ENCODE measurements at places on chromosomes 2 and 18.

DNA sequence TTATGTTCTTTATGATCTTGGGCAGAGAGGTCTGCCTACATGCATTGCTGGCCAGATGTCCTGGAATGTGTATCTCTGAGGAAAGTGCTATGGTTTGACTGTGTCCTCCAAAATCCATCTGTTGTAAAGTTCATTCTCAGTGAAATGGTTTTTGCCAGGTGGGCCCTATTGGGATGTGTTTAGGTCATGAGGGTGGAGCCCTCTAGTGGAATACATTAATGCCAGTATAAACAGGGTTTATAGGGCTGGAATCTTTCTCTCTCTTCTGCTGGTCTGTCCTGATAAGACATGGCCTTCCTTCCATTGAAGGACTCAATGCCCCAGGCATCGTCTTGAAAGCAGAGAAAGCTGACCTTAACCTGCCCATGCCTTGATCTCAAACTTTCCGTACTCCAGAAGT, 258.5 kb downstream of the RPIA start:
- no peak for ATAC-seq

- no peak for ATAC-seq
Observed at GRCh38 chr2:200523158-200523557, 2.8 kb upstream of the SGO2 start.

- no peak for ATAC-seq
Observed at GRCh38 chr2:74332550-74333174, 10.6 kb downstream of the SLC4A5 start.

- ATAC-seq = no peak
Observed at GRCh38 chr18:73487966-73488365, 620.2 kb upstream of the NETO1 start.

- no peak for ATAC-seq
Observed at GRCh38 chr2:222088561-222088960, 210.2 kb downstream of the PAX3 start.

GRCh38 chr2:60152226-60152833, 401.1 kb downstream of the BCL11A start:
- no peak for ATAC-seq

DNA sequence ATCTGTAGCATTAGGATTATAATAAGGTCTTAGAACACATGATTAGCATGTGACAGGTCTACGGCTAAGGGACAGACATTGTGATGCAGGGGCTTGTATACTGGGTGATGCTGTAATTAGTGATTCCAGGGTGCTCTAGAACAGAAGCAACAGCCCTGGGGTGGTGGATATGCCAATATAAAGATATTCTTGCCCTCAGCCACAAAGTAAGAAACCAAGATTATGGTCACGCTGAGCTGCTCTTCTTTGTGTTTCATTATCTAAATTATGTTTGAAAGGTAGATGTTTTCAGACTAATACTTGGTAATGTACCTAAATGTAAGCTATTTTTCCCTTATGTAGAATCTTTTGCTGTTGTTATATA, 45.3 kb downstream of the FN1 start:
- no peak for ATAC-seq

- ATAC-seq = no peak
Observed at GRCh38 chr2:47345590-47345924, 57.4 kb upstream of the MSH2 start.

DNA sequence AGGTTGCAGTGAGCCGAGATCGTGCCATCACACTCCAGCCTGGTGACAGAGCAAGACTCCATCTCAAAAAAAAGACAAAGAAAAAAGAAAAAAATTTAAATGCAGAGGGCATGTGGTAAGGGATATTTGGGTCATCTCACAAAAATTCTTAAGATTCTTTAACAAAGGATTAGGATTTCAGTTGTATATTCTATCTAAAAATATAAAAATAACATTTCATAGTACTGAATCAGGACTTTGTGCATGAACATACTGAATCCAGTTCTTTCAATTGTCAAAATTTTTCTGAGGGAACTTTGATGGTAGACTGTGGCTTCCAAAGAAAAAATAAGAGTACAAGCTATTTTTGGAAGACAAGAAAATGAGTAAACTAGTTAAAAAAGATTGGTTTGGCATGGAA, 6.5 kb upstream of the PPP3R1 start:
- no peak for ATAC-seq

- peak; percentile 0 for ATAC-seq
Observed at GRCh38 chr2:169798397-169798717, 314 bp upstream of the SSB start.

DNA sequence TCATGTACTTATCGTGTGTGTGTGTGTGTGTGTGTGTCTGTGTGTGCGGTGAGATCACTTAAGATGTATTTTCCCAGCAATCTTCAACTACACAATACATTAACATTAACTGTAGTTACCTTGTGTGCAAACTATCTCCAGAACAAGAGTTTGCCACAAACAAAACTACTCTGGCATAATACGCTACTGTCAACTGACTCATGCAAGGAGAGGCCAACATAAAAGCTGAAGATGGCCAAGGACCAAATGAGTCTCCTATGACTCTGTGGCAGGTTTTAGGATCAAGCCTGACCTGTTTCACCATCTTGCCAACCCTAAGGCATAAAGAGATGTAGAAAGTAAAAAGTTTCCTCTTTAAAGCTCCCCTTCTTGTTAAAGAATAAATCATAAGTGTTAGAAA, 20.1 kb downstream of the CYB5A start:
- no peak for ATAC-seq

DNA sequence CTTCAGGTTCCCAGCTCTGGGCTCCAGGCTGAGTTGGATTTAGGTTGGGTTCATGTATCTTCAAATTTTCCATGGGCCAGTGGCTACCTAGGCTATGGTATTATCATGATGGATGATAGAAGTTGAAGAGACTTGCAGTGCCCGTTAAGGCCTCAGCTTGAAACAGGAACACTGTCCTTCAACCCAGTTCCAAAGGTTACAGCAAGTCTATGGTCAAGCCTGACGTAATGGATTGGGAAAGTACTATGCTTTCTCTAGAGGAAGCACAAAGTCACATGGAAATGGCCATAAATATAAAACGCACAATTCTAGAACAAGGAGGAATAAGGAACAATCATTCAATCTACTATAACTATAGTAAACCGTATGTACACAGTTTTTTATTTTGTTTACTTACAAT, 593.2 kb downstream of the ZEB2 start:
- no peak for ATAC-seq

GRCh38 chr2:42137125-42137841, 31.9 kb upstream of the EML4 start:
- ATAC-seq = no peak

DNA sequence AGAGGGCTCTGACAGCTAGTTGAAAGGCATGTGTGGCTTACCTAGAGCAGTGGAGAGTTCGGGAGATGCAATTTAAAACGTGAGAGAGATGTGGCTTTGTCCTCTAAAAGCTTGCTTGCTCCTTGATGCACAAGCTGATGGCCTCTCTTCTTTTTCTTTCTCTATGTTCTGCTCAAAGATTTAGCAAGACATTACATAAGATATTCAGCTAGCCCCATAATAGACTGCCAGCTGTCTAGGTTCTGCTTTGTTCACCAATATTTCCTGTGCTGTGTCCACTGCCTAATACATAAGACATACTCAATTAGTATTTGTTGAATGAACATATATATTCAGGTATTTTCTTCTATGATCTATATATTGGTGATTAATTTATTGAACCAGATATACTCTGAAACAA, 31.1 kb downstream of the SPATS2L start:
- no peak for ATAC-seq

DNA sequence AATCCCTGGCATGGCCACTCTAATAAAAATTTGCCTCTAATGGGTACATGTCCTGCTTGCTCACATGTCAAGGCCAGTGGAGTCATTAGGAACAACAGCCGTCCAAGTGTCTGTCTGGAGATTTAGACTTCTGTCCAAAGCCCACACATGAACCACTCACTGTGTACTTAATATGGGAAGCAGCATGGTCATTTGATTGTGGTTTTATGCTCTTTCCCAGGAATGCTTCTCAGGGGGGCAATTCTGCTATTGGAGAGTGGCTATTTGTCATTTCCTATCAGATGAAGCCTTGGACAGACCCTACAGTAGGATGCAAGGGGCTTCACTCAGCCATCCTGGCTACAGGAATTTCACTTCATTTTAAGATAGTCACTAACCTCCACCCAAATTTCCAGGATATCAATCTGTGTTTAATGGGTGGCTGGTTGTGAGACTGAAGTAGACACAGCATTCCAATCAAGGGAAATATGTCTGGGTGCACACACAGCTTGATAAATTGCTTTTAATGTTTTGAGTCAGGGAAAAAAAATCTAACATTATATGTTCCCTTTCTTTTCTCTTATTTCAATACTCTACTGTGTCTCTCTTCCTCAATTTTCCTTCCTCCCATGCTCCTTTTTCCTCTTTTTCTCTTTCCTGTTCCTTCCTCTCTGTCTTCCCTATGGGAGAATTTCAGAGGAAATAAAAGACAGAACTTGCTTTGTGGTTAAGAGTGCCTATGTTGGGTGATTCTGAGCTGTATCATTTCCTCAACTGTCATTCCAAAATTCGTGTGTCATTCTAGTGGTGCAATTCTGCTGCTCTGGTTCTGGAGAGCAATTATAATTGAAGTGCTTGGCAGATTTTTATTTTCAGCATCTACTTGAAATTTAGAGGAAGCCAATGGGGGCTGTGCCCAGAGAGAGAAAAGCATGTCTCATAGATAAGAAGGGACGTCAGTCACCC, 320.1 kb downstream of the OSR1 start:
- ATAC-seq = no peak

GRCh38 chr2:40363631-40364030, 88.3 kb downstream of the SLC8A1 start:
- peak; percentile 21 for ATAC-seq

DNA sequence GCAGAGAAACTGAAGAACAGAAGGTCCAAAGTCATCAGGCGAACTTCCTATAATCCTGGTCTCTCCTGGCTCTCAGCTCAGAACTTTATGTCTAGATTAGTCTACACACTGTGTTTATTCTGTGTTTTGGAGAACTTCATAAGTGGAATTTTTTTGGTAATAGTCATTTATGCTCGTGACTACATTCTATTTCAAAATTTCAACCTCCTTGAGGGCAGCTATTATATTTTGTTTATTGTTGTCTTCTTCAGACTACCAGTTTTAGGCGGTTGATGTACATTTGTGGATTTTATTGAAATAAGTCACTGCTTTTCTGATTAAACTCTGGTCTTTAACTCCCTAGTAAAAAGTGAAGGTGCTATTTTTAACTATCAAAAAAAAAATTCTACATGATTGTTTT, 816.6 kb downstream of the SATB2 start:
- no peak for ATAC-seq

- no peak for ATAC-seq
Observed at GRCh38 chr2:168603439-168603961, 147.4 kb downstream of the CERS6 start.

- no peak for ATAC-seq
Observed at GRCh38 chr2:152038441-152038958, 60.3 kb downstream of the CACNB4 start.

DNA sequence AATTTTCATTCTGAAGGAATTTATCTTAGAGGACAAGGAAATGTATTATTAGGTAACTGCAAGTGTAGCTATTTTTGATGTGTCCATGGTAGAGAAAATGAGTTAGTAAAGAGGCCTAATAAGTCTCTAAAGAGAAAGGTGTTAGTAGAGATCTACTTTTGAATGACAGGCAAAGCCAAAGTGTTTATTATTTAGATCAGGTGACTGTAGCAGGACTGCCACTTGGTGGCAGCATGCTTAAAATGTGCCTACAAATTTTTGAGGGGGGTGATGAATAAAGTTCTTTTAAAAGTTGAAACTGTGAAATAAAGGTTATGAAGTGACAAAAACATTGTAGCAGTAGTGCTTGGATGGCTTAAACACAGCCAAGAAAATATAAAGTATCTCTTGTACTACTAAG, 421.5 kb upstream of the MEIS1 start:
- ATAC-seq = no peak

DNA sequence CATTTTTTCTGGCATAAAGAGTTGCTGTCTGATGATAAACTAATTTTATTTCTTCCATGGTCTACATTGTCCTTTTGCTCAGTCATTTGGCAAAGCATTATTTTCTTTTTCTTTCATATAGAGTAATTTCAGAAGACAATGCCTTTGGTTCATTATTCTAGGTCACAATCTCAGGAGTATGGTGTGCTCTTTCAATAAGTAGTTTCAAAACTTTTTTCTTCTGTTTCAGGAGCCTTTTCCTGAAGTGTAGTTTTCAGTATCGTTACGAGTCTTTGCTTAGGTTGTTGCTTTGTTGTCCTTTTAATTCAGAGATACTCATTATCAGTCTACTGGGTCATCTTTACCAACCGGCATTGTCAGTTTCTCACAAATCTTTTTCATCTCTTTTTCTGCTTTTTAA, 100.4 kb upstream of the GPC1 start:
- no peak for ATAC-seq

DNA sequence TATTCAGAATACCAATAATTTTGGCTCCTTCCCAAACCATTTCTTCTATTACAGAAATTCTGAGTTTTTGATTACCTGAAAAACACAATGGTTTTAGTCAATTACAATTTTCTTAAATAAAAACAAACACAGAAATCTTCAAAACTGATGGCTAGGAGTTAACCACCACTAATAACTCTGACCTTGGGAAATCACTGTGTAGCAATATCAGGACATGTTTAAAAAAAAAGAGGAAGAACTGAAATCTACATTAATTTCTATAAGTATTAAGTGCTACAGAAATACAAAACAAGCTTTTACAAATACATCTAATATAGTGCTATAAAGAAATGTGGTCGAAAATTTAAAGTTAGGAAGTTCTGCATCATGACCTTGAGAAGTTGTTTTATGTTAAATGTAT, 14.9 kb downstream of the L3MBTL4 start:
- no peak for ATAC-seq

GRCh38 chr2:69017835-69018234, 4.9 kb downstream of the ANTXR1 start:
- ATAC-seq = no peak

DNA sequence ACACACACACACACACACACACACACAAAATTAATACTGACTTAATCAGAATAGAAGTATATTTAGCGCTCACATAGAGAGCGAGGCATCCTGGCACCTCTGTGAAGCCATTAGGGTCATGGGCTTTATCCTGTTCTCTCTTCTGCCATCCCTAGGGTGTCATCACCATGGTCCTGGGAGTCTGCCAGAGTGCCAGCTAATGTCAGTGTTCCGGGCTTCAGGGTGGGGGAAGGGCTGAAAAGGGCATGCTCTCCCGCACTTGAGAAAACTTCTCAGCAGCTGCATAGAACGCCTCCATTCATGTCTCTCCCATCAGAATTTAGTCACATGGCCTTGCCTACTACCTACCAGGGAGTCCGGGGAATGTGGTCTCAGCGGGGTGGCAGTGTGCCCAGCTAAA, 19.7 kb upstream of the DYNC2LI1 start:
- ATAC-seq = no peak

GRCh38 chr2:62363166-62363565, 142.8 kb downstream of the TMEM17 start:
- peak; percentile 91 for ATAC-seq

- ATAC-seq = no peak
Observed at GRCh38 chr2:119116411-119117295, 41.9 kb downstream of the C1QL2 start.

DNA sequence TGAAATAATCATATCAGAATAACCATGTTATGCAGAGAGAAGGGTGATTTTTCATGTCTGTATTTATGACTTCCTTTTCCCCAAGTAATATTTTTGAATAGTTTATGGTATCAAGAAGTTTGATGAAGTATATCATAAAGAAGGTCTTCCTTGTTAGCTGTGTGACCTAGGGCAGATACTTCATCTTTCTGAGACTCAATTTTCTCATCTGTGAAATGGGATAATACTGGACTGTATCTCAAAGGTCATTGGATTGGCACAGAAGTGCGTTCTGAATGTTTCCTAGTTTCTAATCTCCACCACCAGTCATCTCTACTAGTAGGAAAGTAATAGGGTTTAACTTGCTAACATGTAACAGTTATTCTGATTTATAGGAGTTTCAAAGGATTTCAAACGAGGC, 52.6 kb downstream of the DGKD start:
- ATAC-seq = no peak

Data from stimulated activated memory B cell treated with anti-CD40 and anti-IgM and Interleukin-4, amounts not matched to agents 10 μg/mL and 1 μg/mL and 100 μg/mL, for 72 hours (primary cell).